ENCODE measurements at places on chromosomes 2 and 18. TPM values are rescaled to one million over a fixed set of nuclear protein-coding genes. Genes with fewer than 3 reads are reported as not detected.
A peak's percentile ranks its signal among the peaks of the same experiment; 100 is the strongest.

Gene FECH
- 25.4 TPM for total RNA-seq

Gene TEX44
- not detected for total RNA-seq

Gene AGXT
- total RNA-seq, result not detected

Gene REG3A
- total RNA-seq, result not detected

Gene RND3
- total RNA-seq, result 271 TPM

Gene GLI2
- 5.1 TPM for total RNA-seq

- DNase-seq, result no peak
- H3K4me1 ChIP-seq, result peaks cover 11% of the 10 kb centered on the region
- 0 out of 2 replicates have a peak, but pooled peaks cover 4% of the 10 kb centered on the region for H3K36me3 ChIP-seq
- no peak overlapping the region for H3K4me3 ChIP-seq
- no peaks in the 10 kb centered on the region for H3K27me3 ChIP-seq
Measured at GRCh38 chr18:58960946-58961722, 96.5 kb downstream of the ZNF532 start.

DNA sequence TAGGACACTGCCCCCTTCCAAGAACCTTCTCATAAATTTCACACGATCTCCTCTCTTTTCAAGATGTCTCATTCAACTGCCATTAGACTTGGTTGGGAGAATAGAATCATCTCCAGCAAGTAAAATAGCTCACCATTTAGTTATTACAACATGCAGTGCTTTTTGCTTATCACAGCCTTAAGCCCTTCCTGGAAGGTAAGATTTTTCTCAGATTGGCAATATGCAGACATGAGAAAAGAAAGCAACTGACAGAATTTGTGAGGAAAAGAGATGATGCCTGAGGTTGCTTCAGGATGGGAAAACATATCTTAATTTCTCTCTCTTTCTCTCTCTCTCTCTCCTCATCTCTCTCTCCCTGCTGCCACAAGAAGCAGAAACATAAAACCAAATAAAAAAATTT lies 855.1 kb upstream of the ACVR2A start:
- H3K27me3 ChIP-seq, result no peaks in the 10 kb centered on the region
- no peaks in the 10 kb centered on the region for H3K36me3 ChIP-seq
- peak overlapping the region; percentile 49 for H3K27ac ChIP-seq
- H3K4me3 ChIP-seq, result peak overlapping the region; percentile 20
- H3K4me1 ChIP-seq, result peaks cover 76% of the 10 kb centered on the region
- peak; percentile 40 for DNase-seq

DNA sequence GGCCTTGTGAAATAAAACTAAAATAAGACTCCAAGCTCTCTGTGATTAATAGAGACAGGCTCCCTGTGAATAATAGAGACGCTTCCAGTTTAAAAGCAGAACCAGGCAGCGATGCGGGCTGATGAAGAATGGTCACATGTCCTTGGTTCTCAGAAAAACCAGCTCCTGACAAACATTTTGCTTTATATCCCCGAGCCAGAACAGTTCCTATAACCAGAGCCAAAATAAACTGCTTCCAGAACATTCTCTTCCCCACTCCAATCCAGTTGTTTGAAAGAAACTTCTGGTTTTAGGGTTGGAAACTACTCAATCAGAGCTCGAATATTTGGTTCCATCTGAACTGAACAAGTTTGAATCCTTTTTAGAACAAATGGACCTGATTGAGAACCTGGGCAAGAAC lies 213.7 kb downstream of the TSN start:
- peak overlapping the region; percentile 30 for H3K4me3 ChIP-seq
- no peaks in the 10 kb centered on the region for H3K36me3 ChIP-seq
- peak; percentile 23 for DNase-seq
- H3K27me3 ChIP-seq, result 0 out of 2 replicates have a peak, but pooled peaks cover 6% of the 10 kb centered on the region

DNA sequence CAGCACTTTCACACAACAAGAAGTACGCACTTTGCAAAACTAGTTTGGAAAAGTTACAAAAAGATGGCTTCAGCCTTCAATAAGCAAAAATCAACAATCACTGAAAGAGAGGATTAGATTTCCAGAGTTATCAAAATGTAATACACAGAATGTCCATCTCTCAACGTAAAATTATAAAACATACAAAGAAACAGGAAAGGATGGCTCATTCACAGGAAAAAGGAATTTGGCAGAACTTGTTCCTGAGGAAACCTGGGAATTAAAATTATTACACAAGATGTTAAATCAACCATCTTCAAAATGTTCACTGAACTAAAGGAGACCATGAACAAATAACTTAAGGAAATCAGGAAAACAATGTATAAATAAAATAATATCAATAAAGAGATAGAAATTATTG lies 8.0 kb downstream of the C2orf92 start:
- DNase-seq, result no peak
- no peaks in the 10 kb centered on the region for H3K4me1 ChIP-seq
- H3K27ac ChIP-seq, result no peak overlapping the region
- no peaks in the 10 kb centered on the region for H3K36me3 ChIP-seq

DNA sequence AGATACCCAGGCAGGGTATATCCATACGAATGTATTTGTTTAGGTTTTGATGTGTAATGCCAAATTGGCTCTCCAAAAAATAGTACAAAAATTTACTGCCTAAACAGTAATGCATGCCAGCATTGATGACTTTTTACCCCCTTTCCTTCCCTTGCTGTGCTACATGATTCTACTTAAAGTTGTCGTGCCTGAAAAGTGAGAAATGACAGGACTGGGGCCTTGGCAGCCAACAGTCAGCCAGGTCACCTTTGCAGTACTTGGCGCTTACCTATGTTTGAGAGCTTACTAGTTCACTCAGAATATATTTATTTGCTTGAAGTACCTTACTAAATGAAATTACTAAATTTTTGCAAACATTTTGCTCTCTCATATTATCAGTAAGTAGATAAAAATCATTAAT lies 1329.1 kb downstream of the DPP10 start:
- no peak for DNase-seq
- H3K27me3 ChIP-seq, result no peaks in the 10 kb centered on the region
- no peaks in the 10 kb centered on the region for H3K36me3 ChIP-seq
- no peak overlapping the region for H3K27ac ChIP-seq
- no peak overlapping the region for H3K4me3 ChIP-seq
- no peaks in the 10 kb centered on the region for H3K4me1 ChIP-seq

DNA sequence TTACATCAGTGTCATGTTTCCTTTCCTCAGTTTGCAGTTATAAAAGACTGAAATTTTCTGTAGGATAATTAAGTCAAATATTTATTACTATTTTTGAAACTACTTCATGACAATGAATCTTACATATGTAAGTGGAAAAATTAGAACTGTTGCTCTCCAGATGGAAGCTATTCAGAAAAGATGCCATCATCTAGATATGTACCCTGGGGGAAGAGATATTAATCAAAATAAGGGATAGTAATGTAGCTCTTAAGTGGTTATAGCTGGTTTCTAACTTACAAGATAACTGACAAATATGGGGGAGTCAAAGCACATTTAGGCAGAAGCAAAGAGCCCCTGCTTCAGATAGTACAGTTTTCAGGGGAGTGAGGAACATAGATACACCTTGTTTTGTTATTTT lies 38.1 kb upstream of the PAX3 start:
- no peak for DNase-seq
- no peaks in the 10 kb centered on the region for H3K4me1 ChIP-seq
- H3K36me3 ChIP-seq, result no peaks in the 10 kb centered on the region
- no peak overlapping the region for H3K4me3 ChIP-seq

DNA sequence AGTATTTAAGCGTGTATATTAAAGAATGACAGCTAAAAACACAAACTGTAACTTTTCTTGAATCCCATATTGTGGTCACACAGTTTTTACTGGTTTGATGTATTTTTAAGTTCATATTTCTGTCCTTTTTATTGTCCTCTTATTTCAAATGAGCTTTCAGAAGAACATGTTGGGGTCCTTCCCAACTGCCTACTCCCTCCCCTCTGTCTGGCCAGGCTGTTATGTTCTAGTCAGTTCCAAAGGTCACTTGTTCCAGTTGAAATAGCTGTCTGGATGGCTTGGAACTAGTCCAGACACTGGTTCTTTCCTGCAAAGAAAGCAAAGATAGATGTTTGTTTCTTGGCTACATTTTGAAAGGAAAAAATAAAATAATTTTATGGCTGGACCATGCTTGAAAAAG lies 306.9 kb downstream of the GULP1 start:
- H3K27me3 ChIP-seq, result no peaks in the 10 kb centered on the region
- 0 out of 2 replicates have a peak, but pooled peaks cover 7% of the 10 kb centered on the region for H3K4me1 ChIP-seq
- DNase-seq, result no peak
- H3K27ac ChIP-seq, result no peak overlapping the region

DNA sequence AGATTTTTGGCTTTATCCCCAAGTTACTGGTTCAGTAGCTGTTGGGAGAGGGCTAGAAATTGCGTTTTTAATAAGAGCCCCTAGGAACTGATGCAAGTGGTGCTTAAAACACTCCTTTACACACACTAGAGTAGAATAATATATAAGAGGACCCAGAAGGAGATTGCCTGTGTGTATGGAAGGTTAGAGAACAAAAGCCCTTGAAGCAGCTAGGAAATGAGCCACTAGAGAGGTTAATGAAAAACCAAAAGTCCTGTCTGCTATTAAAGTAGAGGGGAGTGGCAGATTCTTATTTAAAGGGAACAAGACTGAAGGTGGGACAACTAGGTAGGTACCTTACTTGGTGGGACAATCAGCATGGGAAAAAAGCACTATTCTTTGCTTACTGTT lies 14.4 kb upstream of the SLC39A10 start:
- no peak overlapping the region for H3K27ac ChIP-seq
- DNase-seq, result no peak
- H3K27me3 ChIP-seq, result no peaks in the 10 kb centered on the region
- H3K4me3 ChIP-seq, result no peak overlapping the region
- no peaks in the 10 kb centered on the region for H3K4me1 ChIP-seq

- peak; percentile 19 for DNase-seq
- no peaks in the 10 kb centered on the region for H3K36me3 ChIP-seq
- H3K27me3 ChIP-seq, result no peaks in the 10 kb centered on the region
Measured at GRCh38 chr2:235383272-235383843, 110.5 kb upstream of the AGAP1 start.

GRCh38 chr2:121992700-121993099 lies 237.2 kb downstream of the TSN start:
- no peaks in the 10 kb centered on the region for H3K27me3 ChIP-seq
- no peak for DNase-seq

DNA sequence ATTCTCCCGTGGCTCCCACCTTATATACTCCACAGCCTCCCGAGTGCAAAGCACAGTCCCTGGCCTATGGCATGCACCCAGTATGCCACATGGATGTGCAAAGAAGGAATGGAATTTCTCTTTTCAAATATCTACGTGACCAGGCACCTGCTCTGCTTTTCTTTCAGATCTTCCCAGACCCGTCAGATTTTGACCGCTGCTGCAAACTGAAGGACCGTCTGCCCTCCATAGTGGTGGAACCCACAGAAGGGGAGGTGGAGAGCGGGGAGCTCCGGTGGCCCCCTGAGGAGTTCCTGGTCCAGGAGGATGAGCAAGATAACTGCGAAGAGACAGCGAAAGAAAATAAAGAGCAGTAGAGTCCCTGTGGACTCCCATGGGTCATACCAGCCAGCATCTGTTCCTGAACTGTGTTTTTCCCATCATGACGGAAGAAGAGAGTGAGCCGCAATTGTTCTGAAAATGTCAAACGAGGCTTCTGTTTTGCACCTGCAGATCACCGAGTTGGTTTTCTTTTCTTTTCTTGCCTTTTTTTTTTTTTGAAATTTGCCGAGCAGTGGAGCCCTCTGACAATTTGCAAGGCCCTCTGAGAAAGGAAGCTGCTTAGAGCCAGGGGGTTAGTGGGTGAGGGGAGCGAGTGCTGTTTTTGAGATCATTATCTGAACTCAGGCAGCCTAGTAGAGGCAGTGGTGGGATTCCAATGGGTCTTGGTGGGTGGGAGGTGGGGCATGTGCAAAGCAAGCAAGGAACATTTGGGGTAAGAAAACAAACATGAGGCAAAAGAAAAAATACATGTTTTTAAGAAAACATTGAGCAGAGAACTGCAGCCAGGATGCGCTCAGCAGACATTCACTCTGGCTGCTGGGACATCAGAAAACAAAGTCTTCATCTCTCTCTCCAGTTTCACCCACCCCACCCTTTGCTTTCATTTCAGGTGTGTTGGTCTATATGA lies 26.2 kb downstream of the LBH start:
- no peak for DNase-seq
- H3K36me3 ChIP-seq, result peaks cover 65% of the 10 kb centered on the region
- peaks cover 18% of the 10 kb centered on the region for H3K4me1 ChIP-seq
- H3K27ac ChIP-seq, result no peak overlapping the region

GRCh38 chr2:142918624-142919023 lies 41.2 kb downstream of the KYNU start:
- peak; percentile 6 for DNase-seq
- no peaks in the 10 kb centered on the region for H3K36me3 ChIP-seq
- no peaks in the 10 kb centered on the region for H3K27me3 ChIP-seq
- no peak overlapping the region for H3K4me3 ChIP-seq
- H3K27ac ChIP-seq, result no peak overlapping the region

GRCh38 chr2:235088496-235088921 lies 136.7 kb downstream of the SH3BP4 start:
- peak; percentile 12 for DNase-seq
- no peaks in the 10 kb centered on the region for H3K27me3 ChIP-seq
- no peak overlapping the region for H3K4me3 ChIP-seq
- no peaks in the 10 kb centered on the region for H3K36me3 ChIP-seq

DNA sequence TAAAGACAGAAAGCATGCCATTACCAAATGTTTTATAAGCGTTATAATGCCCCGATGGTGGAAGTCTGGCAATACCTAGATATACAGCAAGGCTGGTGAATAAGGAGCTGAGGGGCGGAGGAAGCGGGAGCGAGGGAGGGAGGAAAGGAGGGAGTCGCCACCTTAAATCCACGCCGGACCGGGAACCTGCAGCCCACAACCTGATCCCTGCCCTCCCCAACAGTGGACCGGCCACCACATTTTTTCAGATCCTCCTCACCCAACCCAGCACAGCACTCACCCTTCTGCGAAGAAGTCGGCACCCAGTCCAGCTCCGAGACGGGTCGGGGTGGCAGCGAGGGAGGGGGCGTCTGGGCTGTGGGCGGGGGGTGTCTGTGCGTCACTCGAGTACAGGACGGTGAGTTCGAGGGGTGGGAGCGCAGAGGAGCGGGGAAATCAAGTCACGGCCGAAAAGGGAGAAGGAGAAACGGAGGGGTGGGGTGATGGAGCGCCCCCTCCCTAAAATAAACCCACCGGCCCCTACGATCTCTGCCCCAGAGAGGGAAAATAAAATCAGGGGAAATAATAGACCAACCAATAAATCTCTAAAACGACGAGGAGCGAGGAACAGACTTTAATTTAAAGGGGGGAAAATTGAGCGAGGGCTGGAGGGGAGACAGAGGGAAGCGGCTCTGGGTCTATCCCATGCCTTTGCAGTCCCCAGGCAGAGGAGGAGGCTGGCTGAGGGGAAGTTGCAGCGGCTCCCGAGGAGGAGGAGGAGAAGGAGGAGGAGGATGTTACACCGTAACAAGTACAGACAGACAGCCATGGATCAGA lies 96.5 kb upstream of the SERTAD2 start:
- peaks cover 32% of the 10 kb centered on the region for H3K4me1 ChIP-seq
- H3K36me3 ChIP-seq, result no peaks in the 10 kb centered on the region
- H3K27ac ChIP-seq, result peak overlapping the region; percentile 89
- DNase-seq, result peak; percentile 81
- H3K4me3 ChIP-seq, result peak overlapping the region; percentile 78
- no peaks in the 10 kb centered on the region for H3K27me3 ChIP-seq

- no peak for DNase-seq
- H3K27ac ChIP-seq, result no peak overlapping the region
- H3K27me3 ChIP-seq, result no peaks in the 10 kb centered on the region
- no peaks in the 10 kb centered on the region for H3K4me1 ChIP-seq
- H3K36me3 ChIP-seq, result no peaks in the 10 kb centered on the region
Measured at GRCh38 chr2:164496881-164497280, 124.4 kb downstream of the GRB14 start.

GRCh38 chr2:215982465-215982875 lies 30.9 kb downstream of the MREG start:
- no peaks in the 10 kb centered on the region for H3K36me3 ChIP-seq
- no peaks in the 10 kb centered on the region for H3K27me3 ChIP-seq
- H3K4me3 ChIP-seq, result no peak overlapping the region

- no peaks in the 10 kb centered on the region for H3K36me3 ChIP-seq
- peak overlapping the region; percentile 79 for H3K27ac ChIP-seq
- H3K4me3 ChIP-seq, result peak overlapping the region; percentile 88
- H3K4me1 ChIP-seq, result peaks cover 67% of the 10 kb centered on the region
- no peaks in the 10 kb centered on the region for H3K27me3 ChIP-seq
Measured at GRCh38 chr2:39435741-39436591, 1.1 kb downstream of the MAP4K3 start.
